ENCODE measurements at places on chromosomes 12 and 14.

DNA sequence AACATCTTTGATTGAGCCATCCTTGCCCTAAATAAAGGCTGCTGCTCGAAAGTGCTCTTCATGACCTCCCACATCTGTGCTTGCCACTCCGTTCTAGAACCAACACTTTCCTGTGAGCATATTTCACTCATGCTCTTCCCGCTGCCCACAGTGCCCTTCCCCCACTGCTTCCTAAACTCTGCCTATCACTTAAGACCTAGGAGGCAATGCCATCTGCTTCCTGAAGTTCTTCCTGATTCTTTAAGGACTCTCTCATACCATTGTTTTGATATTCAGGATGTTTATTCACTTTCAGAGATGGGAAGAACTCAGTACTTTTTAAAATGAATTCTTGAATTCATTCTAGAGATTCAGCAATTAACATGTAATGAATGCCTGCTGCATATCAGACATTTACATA, 49.9 kb downstream of the ZFYVE21 start:
- H3K36me3 ChIP-seq: no peaks in the 10 kb centered on the region
- H3K27me3 ChIP-seq: no peaks in the 10 kb centered on the region
- no peak overlapping the region for H3K27ac ChIP-seq
- H3K4me1 ChIP-seq: no peaks in the 10 kb centered on the region
- no peak overlapping the region for H3K4me3 ChIP-seq
- DNase-seq: no peak

- H3K4me3 ChIP-seq: no peak overlapping the region
- no peak for DNase-seq
These were observed 405.2 kb upstream of the FLRT2 start for GRCh38 chr14:85124631-85125290.

- no peak overlapping the region for H3K4me3 ChIP-seq
- no peaks in the 10 kb centered on the region for H3K4me1 ChIP-seq
- peaks cover 6% of the 10 kb centered on the region for H3K36me3 ChIP-seq
These were observed 8.3 kb downstream of the CDK2AP1 start for GRCh38 chr12:123263196-123263817.

DNA sequence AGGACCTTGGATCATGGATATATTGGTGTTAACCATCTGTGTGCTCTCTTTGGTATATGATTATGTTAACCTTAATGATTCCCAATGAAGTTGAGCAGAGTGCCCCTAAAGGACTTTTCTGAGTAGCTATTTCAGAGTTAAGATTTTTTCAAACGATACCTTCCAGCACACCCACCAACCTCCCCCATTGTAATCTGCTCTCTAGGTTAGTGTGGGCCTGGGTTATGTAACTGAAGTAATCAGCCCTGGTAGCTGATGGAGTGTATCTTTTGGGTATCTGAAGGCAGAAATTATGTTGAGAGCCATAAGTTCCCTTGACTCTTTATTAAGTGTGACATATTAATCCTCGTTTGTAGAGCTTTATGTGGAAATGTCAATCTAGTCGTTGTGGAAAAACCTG, 47.6 kb upstream of the RNU6-8 start:
- H3K27me3 ChIP-seq: no peaks in the 10 kb centered on the region
- H3K4me1 ChIP-seq: no peaks in the 10 kb centered on the region
- no peaks in the 10 kb centered on the region for H3K36me3 ChIP-seq

DNA sequence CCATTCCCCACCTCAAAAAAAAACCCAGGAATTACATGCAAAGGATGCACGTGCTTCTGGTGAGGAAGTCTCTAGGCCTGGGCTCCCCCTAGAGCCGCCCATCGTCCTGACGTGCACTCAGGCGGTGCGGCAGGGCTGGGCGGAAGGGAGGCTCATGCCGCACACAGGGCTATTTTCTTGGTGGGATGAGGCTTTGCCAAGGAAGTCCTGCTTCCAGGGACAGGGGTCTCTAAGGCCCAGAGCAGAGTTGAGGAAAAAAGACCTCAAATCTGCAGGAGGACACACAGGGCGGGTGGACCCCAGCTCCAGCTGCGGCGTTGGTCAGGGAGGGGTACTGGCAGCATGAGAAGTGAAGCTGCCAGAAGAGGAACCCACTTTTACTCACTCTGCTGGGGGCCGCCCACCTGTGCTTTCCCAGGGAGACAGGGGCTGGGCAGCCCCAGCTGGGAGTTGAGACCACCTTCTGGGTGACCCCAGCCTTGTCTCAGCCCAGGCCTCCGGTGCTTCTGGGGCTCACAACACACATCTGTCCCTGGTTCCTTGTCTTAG, 4.2 kb downstream of the RHOF start:
- peak overlapping the region; percentile 99 for H3K27ac ChIP-seq
- peaks cover 80% of the 10 kb centered on the region for H3K4me1 ChIP-seq
- DNase-seq: no peak
- H3K4me3 ChIP-seq: peak overlapping the region; percentile 50
- H3K36me3 ChIP-seq: no peaks in the 10 kb centered on the region

DNA sequence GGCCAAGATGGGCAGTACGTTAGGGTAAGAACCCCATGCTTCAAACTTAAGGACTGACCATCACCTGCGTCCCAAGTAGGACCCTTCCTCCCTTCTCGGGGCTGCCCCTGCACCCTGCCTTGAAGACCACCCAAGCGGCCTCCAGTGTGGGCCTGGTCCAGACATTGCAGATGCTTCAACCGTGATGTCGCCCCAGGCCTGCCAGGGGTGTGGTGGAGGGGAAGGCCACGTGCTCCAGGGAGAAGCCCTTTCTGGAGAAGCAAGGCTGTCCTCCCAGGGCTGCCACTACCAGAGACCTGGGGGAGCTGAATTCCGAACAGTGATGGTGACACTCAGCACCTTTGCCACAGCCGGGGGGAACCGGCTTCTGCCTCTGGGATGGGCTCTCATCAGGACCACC, 13.3 kb downstream of the NGB start:
- no peaks in the 10 kb centered on the region for H3K4me1 ChIP-seq
- no peak for DNase-seq
- no peaks in the 10 kb centered on the region for H3K27me3 ChIP-seq
- no peak overlapping the region for H3K4me3 ChIP-seq
- H3K36me3 ChIP-seq: no peaks in the 10 kb centered on the region

DNA sequence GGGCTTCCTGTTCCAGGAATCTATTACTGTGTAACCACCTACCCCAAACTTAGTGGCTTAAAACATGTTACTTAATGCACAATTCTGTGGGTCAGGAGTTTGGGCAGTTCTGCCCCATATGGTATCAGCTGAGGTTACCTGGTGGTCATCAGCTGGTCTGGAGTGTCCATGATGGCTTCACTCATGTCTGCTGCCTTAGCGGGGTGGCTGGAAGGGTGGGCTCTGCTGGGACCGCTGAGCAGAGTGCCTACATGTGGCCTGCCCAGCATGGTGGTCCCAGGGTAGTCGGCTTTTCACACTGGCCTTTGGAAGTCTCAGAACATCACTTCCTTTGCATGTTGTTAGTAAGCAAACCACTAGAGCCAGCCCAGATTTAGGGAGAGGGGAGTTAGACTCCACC, 53.9 kb downstream of the PELI2 start:
- no peaks in the 10 kb centered on the region for H3K36me3 ChIP-seq
- H3K27ac ChIP-seq: no peak overlapping the region
- no peaks in the 10 kb centered on the region for H3K27me3 ChIP-seq
- H3K4me3 ChIP-seq: no peak overlapping the region

DNA sequence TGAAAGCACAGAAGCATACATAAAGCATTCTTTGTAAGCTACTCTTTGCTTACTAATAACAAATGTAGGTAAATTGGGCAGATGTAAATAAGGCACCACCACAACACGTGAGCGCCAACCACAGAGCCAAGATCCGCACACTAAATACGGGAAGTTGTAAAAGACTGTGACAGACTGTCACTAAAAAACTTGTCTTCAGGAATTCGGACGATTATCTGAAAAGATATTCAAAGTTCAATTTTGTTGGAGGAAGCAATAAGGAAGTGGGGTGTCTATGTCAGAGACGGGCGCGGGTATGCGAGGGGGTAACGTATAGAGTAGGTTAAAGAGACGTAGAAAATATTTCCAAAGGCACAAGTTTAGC, 1.5 kb upstream of the HSP90B1 start:
- peak overlapping the region; percentile 60 for H3K4me3 ChIP-seq
- H3K4me1 ChIP-seq: peaks cover 34% of the 10 kb centered on the region
- peak overlapping the region; percentile 100 for H3K27ac ChIP-seq
- peak; percentile 45 for DNase-seq
- H3K27me3 ChIP-seq: no peaks in the 10 kb centered on the region

GRCh38 chr14:72525087-72525915, 368.6 kb downstream of the DPF3 start:
- no peaks in the 10 kb centered on the region for H3K27me3 ChIP-seq
- DNase-seq: no peak
- no peak overlapping the region for H3K4me3 ChIP-seq
- H3K36me3 ChIP-seq: no peaks in the 10 kb centered on the region
- peaks cover 8% of the 10 kb centered on the region for H3K4me1 ChIP-seq

DNA sequence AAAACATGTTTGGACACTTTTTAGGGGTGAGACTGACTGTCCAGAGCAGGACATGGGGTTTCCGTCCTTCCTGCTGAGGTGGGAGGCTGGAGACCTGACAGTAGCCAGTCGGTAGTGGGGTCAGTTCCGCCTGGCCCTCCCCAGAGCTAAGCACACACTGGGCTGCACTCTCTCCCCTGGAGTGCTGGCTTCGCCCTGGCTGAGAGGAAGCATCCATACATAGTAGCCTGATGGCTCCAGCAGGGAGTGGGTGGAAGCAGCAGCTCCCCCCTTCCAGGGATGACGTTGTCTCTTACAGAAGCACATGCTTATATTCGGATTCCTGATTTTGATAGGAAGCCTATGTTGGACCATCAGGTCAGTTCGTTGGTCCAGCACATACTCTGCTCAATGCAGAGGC, 40.4 kb downstream of the SFSWAP start:
- H3K4me3 ChIP-seq: no peak overlapping the region
- H3K27ac ChIP-seq: no peak overlapping the region
- DNase-seq: no peak
- H3K4me1 ChIP-seq: no peaks in the 10 kb centered on the region

DNA sequence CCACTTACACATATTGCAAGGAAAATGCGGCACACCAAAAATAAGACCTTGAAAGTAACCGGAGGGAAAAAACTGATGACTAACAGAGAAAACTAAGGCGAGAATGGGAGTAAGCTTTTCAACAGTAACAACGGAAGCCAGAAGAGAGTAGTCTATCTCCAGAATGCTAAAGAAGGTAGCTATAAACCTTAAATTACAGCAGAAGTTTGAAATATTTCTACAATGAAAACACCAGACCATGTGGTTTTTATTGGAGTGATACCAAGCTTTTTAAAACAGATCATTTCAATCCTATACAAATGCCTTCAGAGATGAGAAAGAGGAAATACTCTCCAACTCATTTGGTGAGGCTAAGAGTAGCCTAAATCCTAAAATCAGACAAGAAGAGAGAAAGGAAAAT, 209.5 kb downstream of the ANO6 start:
- no peaks in the 10 kb centered on the region for H3K4me1 ChIP-seq
- no peak overlapping the region for H3K4me3 ChIP-seq
- H3K27me3 ChIP-seq: no peaks in the 10 kb centered on the region
- H3K36me3 ChIP-seq: peaks cover 11% of the 10 kb centered on the region
- DNase-seq: no peak

- no peaks in the 10 kb centered on the region for H3K4me1 ChIP-seq
- no peaks in the 10 kb centered on the region for H3K36me3 ChIP-seq
- no peak for DNase-seq
- no peaks in the 10 kb centered on the region for H3K27me3 ChIP-seq
These were observed 187.8 kb downstream of the ADGRD1 start for GRCh38 chr12:131141514-131141913.
